ENCODE measurements at places on chromosomes 5 and 9.

- DNase-seq = no peak
Observed at GRCh38 chr9:75935591-75935990, 45.1 kb downstream of the PCSK5 start.

DNA sequence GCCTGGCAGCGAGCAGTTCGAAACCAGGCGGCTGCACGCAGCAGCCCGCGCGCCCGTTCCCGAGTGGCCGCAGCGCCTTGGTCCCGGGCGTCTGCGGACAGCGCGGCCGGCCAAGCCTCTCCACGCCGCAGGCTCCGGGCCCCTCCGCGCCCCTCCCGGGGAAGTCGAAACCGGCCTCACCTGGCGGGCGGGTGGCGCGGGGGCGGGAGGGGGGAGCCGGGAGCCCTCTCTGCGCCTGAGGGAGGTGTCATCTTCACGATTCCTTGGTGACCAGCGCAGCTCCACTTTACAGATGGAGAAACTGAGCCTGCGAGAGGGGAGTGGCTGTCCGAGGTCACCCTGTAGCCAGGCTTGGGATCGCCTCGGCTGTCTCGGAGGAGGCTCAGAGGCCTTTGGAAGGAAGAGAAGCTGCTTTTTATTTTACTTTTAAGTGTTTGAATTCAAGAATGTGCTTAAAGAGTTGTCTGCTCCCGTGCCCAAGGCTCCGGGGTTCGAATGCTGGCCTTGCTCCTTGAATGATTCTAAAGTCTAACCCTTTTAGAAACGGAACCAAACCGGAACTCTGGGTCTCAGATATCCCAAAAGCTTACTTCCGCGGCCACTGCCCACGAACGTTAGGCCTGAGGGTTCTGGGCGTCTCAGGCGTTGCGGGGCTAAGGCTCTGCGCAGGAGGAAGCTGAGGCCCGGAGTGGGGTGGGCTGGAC is 662 bp downstream of the SUSD3 start:
- no peak for DNase-seq

DNA sequence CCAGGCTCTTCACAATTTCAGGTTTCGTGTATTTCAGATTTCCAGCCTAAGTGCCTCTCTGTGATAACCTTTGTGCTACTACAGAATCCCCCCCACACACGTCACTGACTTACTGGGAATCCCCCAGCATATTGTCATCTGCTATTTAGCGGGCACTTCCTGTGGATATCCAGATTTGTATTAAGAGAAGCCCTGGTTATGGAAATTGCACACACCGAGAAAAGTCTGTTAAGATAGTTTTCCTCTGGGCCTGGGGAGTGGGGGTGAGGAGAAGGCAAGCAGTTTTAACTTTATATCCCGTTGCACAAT is 269.9 kb downstream of the MED10 start:
- DNase-seq = no peak

DNA sequence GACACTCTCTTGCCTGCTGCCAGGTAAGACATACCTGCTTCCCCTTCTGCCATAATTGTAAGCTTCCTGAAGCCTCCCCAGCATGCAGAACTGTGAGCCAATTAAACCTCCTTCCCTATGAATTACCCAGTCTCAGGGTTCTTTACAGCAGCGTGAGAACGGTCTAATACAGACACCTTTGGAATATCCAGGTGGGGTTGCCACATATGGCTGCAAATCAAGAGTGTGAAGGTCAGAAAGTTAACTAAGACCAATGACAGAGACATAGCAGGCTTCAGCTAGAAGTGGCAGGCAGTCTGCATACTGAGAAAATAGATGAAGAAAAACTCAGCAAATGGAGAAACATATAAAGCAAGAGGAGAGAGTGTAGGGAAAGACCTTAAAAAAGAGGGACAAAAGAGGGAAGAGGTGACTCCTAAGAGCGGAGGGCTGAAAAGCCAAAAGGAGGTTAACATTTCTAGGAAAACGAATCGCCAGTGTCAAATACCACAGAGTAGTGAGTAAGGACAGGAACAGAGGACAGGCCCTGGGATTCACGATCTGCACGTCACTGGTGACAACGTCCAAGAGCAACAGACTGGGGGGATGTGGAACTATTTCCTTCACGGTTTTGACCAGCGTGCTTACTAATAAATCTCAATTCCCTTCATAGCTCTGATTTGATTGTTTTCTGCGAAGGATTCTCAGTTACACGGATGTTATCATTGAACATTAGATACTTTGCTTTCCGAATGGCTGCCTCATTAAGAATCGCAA is 1.7 kb upstream of the ACO1 start:
- DNase-seq = no peak

GRCh38 chr9:133886563-133887501 is 105.3 kb downstream of the VAV2 start:
- DNase-seq = no peak

- no peak for DNase-seq
Observed at GRCh38 chr5:180070756-180071530, 616 bp downstream of the RNF130 start.

GRCh38 chr5:144467792-144468191 is 297.1 kb downstream of the KCTD16 start:
- no peak for DNase-seq

- DNase-seq = no peak
Observed at GRCh38 chr5:90408571-90409317, 812 bp downstream of the CETN3 start.

DNA sequence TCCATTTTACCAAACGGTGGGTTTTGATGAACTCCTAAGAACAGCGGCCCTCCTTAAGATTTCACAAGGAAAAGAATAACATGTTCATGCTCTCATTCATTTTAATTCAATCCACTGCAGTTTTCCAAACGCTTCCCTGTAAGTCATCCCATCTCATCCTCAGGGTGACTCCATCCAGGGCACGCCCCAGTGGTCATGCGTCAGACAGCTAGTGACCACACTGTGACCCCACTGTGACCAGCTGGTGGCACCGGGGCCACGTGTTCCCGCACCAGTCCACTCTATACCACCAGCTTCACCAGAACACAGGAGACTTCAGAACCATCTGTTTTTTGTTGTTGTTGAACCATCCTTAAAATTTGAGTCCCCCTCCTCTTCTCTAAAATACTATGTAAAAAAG is 14.3 kb downstream of the ATPSCKMT start:
- DNase-seq = no peak

GRCh38 chr5:76718381-76718832 is 2.5 kb downstream of the F2R start:
- DNase-seq = no peak

GRCh38 chr5:119427060-119427459 is 25.2 kb upstream of the HSD17B4 start:
- DNase-seq = no peak

- DNase-seq = no peak
Observed at GRCh38 chr9:98334796-98335195, 79.3 kb upstream of the TBC1D2 start.

DNA sequence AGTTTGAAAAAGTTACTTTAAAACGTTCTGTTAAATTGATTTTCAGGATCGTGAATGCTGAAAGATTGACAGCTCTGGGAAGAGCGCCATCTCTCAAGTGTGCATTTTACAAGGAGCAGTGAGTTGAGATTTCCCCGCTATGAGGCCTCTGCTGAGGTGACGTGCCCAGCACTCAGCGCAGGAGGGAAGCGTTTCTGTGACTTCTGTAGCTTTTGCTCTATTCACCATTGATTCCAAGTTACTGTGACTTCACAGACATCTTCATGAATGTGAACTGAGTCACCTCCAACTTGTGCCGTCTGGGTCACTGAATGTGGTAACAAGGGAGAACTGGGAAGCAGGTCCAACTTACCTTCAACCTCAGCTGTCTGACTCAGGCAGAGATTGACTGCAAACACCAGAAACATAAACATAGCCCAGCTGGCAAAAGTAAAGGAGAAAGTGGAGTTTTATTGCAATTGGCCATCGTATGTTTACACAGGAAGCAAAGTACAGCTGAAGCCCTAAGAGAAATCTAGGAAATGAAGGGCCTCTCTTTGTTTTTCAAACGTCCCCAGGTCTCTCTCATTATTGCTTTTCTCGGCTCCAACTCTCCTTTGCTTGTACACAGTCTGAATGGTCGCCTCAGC is 428.8 kb upstream of the CLINT1 start:
- DNase-seq = no peak

GRCh38 chr9:98523231-98523901 is 185.4 kb downstream of the GABBR2 start:
- DNase-seq = no peak

DNA sequence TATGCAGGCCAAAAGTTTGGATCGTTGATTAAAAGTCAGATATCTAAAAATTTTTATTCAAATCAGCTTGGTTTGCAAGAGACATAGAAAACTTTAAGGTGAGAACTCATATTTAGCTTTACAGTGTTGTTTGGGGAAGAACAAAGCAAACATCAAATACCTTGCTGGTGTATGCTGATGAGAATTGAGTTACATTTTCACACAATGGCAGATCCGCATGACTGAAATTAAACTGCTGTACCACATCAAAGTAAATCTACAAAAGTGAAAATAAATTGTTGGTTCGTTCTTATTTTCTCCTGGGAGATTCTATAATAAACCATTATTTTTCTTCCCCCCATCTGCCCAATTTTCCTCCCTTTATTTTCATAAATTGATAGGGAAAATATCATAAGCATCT is 198.2 kb upstream of the PCSK5 start:
- no peak for DNase-seq

DNA sequence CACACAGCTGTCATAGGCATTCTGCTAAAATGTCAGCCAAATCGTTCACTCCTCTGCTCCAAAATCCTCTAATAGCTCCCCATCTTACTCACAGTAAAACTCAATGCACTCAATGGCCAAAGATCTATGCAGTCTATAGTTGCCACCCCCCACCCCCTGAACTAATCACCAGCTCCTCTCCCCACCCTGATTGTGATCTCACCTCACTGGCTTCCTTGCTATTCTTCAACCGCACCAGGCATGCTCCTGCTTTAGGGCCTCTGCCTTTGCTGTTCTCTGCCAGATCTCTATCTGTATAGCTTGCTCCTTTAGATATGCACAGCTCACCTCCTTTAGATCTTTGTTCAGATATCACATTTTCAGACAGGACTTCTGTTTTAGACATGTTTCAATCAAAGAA is 33.2 kb upstream of the SNX2 start:
- DNase-seq = no peak

DNA sequence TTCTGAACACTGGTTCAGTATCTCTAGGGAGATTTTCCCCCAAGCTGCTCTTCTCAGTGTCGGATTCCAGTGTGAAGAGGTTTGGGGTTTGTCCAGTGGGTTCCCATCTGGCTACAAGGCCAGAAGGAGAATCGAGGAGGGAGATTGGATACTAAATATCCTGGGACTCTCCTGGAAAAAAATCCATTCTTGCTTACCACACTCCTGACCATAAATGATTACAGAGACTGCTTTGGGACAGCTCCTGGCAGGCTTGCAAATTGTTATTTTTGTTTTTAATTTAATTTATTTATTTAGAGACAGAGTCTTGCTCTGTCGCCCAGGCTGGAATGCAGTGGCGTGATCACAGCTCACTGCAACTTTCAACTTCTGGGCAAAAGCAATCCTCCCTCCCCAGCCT is 4.7 kb upstream of the SUSD1 start:
- no peak for DNase-seq

- DNase-seq = no peak
Observed at GRCh38 chr5:62286834-62287233, 19.2 kb upstream of the KIF2A start.

- DNase-seq = no peak
Observed at GRCh38 chr5:103910011-103910410, 347.4 kb upstream of the NUDT12 start.

DNA sequence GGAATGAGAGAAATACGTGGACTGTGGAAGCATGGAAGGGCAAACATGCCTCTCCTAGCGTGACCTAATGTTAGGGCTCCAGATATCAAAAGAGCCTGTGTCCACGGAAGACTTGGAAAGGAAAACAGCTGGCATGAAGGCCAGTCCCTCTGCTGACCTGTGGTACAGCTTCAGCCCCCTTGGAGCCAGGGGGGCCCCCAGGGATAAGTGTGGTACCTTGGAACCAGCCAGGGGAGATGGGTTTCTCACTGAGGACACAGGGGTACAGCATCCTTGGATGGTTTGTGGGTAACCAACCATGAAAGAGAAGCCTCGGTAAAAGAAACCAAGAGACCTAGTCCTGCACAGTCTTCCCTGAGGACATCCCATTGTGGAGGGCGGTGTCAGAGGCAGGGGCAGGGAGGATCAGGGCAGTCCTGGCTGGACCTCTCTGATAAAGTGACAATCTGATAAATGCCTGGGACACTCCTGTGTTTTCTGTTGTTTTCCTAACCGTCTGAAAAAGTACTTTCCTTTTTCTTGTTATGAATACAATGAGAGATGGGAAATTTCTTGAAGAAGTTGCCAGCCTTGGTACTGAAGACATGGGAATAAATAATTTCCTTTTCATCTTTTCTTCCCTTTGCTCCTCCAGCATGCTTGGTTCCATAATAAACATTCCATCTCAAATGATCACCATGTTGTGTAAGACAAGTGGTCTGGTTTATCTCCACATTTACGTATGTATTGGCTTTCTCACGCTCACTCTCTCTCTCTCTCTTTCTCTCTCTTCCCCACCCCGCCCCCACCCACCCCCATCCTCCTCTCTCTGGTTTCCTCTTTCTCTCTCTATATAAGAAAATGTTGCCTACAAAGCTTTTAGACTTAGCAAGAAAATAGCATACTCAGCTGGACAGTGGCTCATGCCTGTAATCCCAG is 102.1 kb downstream of the SUSD1 start:
- no peak for DNase-seq

DNA sequence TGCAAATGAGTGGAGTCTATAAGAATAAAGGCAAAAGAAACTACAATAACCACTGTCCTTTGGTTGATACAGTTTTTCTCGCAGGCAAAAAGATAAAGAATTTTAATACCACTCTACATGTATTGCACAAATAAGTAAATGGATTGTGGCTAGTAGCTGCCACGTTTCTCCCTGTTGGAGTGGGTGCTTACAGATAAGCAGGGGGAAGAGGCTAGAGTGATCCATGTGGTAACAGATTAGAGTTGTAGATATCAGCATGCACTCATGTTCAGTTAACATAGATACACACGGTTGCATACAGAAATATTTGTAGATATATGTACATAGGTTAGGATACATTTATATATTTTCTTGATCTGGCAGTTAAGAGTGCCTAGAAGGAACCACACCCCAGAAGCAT is 179.5 kb downstream of the ARHGEF28 start:
- DNase-seq = no peak

- no peak for DNase-seq
Observed at GRCh38 chr9:121562301-121562700, 62.7 kb upstream of the GGTA1 start.

- DNase-seq = no peak
Observed at GRCh38 chr5:178121391-178122276, 8.3 kb downstream of the N4BP3 start.

DNA sequence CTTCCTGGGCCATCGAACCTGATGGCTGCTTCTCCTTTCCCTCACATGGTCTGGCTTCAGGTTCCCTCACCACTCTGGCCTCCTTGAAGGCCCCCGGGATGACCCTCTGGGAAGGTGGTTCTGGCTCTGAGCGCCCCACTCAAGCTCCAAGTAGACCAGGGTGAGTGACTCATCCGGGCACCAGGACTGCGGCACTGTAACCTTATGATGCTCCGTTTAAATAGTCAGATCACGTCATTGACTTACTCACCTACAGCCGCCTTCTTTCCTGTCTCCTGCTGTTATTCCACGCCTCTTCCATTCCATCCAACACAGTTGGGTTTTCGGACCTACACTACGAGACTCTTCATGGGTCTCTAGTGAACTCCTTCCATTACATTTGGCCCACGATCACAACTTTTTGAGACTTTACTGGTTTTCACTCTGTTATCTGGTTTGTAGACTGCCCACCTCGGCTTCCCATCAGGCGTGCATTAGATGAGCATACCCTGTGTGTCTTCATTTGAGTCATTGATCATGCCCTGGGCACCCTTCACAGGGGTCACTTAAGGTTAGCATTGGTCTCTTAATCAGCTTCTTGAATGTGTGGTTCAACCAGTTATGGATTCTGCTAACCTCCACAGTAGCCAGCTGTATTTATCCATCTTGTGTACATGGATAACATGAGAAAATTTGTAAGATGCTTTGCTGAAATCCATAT is 138.8 kb upstream of the LMX1B start:
- no peak for DNase-seq
